ENCODE measurements at places on chromosomes 5 and 9. TPM values are rescaled to one million over a fixed set of nuclear protein-coding genes. Genes with fewer than 3 reads are reported as not detected.

DNA sequence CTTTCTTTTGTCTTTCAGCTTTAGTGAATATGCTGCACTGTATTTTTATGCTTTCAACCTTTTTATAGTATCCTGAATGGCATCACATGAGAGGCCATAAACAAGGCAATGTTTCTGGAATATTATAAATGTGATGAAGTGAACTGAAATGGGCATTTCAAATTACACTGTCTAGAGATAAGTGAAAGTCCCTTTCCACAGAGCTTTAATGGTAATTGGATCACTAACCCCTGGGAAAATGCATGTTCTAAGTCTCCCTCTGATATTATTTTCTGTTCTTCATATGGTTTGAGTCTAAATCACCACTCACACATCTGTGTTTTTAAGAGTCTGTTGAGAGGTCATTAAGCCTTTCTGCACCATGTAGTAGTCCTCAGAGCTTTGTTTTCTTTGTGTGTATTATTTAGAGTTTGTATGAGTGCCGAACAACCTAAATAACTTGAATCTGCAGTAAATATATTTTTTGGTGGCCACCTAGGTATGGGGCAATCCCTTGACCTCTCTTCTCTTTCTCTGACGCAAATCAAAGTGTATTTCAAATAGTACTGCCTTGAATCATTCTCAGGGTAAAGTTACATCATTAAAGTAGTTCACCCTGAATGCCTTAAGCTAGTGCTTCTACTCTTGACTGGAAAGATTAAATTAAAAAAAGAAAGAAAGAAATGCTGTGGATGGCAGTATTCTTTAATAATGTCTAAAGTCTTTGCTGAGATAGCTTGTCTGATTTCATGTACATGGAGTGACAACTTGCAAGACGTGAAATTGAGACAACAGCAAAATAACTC is 1931.0 kb upstream of the CDH6 start:
- no peak for DNase-seq

DNA sequence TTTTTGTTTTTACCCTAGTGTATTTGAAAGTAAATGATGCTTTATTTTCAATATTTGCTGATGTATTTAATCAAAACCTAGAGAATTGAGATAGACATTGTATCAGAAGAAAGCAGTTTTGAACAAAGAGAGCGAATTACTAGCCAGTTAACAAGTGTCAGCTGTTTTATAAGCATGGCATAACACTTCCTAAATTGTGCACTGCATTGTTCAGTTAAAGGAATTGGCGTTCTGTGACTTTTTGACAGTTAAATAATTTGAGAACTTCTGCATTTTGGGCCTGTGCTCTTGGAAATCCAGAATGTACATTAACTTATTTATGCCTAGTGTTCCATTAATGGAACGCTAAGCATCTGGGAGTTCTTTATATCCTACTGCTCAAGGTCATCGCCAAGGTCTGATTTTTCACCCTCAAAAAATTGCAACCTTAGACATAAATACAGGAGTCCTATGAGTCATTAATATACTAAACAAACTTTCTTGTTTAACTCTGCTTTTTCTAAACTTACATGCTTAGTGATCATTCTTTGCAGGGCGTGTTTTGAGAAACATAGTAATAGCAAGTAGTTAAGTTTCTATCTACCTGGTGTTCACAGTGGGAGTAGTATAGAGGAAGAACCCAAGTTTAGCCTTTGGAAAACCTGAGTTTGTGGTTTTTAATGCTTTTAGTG is 31.1 kb downstream of the RASA1 start:
- no peak for DNase-seq

GRCh38 chr5:144882739-144883283 is 712.1 kb downstream of the KCTD16 start:
- DNase-seq = no peak

DNA sequence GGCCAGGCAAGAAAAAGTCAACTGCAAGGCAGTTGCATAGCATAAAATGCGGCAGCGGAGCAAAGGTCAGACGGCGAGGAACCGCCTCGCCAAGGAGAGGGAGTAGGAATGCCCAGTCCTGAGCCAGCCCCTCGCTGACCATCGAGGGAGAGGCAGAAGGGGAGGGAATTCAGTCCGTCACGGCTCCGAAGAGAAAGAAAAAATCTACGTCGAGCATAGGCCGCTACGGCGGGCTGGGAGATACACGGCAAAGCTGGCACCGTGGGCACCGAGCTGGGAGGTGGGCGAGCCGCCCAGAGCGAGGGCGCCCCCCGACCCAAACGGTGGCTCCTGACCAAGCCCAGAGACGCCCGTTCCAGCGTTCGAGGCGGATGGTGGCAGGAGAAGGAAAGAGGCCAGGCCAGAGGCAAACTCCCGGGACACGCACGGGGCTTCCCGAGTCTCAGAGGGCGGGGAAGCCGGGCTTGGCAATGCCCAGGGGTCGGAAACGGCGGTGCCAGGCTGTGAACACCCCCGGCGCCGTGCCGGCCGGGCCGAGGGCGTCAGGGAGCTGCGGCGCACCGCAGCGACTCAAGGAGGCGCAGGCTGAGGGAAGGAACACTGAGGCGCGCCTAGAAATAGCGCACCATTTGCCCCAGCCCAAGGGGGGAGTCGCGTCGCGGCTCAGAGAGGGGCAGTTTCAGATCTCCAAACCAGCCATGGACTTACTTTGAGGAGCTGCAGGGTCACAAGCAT is 518 bp downstream of the SPRY4 start:
- DNase-seq = no peak

GRCh38 chr5:125276096-125276495 is 529.7 kb upstream of the ZNF608 start:
- no peak for DNase-seq

DNA sequence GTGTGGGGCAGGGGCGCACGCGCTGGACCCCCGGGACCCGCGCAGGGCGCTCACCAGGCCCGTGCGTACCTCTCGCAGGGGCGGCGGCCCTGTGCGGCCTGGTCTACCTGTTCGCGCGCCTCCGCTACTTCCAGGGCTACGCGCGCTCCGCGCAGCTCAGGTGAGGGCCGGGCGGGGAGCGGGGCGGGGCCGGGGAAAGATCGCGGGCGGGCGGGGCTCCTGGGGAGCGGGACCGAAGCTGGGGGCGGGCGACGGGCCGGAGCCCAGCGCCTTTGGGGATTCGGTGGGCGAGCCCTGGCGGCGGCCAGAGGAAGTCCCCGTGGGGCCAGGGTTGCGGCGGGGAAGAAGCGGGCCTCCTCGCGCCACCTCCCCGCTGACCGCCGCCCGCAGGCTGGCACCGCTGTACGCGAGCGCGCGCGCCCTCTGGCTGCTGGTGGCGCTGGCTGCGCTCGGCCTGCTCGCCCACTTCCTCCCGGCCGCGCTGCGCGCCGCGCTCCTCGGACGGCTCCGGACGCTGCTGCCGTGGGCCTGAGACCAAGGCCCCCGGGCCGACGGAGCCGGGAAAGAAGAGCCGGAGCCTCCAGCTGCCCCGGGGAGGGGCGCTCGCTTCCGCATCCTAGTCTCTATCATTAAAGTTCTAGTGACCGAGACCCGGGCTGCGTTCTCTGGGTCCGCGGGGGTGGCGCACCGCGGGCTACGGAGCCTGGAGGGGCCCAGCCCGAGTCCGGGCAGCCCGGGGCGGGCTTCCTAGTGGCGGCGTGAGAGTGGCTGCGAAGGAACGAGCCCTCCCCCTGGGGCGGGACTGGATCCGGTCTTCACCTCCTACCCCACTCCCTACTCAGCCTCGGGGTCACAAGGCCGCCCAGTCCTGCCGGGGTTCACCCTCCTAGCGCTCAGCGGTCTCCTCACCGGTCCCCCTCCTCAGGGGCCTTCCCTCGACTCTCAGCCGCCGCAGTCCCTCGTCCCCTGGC is 2.4 kb downstream of the LTC4S start:
- peak; percentile 73 for DNase-seq

- no peak for DNase-seq
These were observed 54.9 kb downstream of the WDR41 start for GRCh38 chr5:77437194-77437593.

DNA sequence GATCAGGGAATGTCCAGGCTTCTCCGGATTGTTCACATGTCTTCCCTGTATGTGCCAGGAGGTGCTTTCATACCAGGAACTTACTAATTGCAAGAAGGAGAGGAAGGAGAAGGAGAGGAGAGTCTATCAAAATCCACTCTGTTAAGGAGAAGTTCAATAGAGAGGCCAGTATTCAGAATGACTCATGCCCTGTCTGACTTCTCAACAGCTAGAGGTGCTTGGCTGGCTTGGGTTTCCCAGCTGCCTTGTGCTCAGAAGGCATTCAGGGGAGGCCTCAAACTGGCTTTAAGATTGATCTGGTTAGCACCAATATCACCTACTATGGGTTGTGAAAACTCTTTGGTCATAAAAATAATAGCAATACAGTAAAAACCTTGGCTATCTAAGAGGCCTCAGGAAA is 167.9 kb upstream of the GLRA1 start:
- DNase-seq = no peak

DNA sequence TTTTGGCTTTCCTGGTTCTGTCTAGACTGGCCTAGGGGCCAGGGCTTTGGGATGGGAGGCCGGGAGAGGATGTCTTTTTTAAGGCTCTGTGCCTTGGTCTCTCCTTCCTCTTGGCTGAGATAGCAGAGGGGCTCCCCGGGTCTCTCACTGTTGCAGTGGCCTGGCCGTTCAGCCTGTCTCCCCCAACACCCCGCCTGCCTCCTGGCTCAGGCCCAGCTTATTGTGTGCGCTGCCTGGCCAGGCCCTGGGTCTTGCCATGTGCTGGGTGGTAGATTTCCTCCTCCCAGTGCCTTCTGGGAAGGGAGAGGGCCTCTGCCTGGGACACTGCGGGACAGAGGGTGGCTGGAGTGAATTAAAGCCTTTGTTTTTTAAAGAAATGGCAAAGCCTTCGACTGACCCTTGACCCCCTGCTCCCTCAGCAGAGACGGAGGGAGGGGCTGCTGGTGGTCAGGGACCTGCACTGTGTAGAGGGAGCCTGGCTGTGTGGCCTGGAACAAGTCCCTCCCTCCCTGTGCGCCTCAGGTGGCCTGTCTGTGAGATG is 11.1 kb downstream of the FPGS start:
- no peak for DNase-seq

GRCh38 chr9:20771729-20772128 is 87.7 kb downstream of the FOCAD start:
- no peak for DNase-seq

DNA sequence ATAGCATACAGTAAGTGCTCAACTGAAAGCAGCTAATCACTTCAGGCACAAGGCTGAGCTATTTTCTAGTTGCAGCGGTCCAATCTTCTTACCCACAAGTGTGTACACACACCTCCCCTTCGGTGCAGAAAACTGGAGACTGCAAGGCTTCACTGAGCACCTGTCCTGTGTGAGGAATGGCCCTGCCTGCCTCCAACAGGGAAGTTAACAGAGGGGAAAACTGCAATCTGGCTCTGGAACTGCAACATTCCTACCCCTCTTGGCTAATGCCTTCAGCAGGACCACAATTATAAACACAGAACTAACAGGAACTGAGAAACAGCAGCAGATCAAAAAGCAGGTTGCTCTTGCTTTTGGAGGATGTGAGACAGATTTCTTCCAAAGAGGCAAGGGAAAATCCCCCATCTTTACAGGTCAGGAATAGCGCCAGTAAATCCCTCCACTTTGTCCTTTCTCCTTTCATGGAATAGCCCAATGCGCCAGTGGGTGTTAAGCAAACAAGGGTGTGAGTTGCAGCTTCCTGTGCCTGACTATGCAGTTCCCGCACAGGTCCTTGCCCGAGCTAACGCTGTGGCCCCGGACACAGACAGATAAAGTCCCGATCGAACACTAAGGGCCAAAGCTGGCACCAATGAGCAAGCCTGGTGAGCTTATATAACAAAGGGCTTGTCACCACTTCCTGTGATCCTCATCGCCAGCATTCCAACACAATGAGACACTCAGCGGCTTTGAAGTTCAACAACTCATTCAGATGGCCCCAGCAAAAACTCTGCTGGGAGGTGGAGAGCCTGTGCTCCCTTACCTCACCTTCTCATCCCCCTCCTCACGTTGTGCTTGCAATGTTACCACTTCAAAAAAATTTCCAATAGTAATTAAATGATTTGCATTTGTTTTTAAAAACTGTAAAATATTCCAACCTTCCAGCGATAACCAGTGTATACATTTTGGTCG is 21.5 kb downstream of the SHB start:
- DNase-seq = no peak

- DNase-seq = peak; percentile 4
These were observed at the start of gene FBXL7 for GRCh38 chr5:15499528-15500324. TSS of gene FBXL7 (plus strand) at chr5:15500180.

DNA sequence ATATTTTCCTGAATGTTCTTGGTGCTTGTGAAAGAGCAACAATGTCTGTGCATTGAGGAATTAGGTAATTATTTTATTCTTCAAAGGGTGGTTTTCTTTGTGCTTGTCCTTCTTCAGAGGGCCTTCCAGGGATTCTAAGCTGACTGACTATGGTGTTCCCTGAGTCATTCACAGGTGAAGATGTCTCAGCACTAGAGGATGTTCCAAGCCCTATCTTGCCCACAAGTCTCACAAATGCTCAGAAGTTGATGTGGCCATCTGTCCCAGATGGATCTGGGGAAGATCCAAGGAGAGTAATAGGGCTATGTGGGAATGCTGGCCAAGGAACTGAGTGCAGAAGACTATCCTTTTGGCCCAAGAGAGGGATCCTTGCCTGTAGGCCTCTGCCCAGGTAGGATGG is 120.9 kb downstream of the ADAMTSL1 start:
- no peak for DNase-seq

DNA sequence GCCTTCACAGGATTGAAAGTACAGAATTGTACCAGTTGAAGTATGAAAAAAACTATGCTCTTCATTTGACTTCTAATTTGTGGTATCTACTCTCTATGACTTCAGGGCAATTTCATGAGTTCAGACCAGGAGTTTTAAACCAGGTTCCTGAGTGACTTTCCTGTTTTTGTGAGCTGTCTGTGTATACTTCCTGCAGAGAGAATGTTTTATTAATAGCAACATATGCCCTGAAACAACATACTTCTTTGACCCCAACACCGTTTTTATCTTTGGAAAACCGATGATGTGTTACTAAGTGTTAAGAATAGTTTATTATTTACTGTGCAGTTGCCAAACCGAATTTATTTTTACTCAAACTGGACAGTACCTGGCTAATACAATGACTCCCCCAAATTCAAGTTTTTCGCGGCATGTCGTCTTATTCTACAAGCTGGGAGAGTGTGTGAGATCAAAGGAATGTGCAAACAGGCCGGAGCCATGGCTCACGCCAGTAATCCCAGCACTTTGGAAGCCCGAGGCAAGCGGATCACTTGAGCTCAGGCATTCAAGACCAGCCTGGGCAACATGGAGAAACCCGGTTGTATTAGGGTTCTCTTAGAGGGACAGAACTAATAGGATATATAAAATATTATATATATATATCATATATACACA is 58.7 kb upstream of the ERBIN start:
- no peak for DNase-seq

Gene GABBR2
- total RNA-seq = not detected

Gene CTXN3
- total RNA-seq = not detected

Gene SHOC1
- not detected for total RNA-seq

Gene KIF12
- not detected for total RNA-seq

Gene FYB1
- 74.1 TPM for total RNA-seq
